ENCODE measurements at places on chromosomes 4 and X.
A peak's percentile ranks its signal among the peaks of the same experiment; 100 is the strongest.

DNA sequence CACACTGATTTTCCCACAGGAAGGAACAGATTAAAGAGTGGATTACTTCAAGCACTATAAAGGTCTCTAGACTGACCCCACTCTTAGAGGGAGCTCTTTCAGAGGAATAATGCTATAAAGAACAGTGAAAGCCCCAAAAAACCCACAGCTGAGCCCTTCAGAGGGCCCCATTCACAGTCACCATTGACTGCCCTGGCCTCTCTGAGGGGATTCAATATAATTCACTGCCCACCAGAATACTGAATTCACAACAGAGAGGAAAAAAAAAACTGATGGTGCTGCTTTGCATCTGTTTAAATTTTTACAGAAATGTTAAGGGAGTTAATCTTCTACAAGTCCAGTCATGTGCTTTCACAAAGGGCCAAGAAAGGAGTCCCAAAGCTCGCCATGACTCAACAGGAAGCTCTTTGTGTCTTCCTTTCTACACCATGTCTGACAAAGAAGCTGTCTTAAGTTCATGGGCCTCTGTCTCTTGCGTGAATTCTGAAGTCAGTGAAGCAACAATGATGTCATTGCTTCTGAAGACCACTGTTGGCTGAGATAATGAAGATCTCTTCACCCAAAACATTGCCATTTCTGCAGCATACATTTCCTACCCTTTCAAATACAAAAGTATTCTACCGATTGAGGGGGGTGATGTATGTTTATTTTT is 174.9 kb downstream of the ADAMTS3 start:
- no peak for DNase-seq

DNA sequence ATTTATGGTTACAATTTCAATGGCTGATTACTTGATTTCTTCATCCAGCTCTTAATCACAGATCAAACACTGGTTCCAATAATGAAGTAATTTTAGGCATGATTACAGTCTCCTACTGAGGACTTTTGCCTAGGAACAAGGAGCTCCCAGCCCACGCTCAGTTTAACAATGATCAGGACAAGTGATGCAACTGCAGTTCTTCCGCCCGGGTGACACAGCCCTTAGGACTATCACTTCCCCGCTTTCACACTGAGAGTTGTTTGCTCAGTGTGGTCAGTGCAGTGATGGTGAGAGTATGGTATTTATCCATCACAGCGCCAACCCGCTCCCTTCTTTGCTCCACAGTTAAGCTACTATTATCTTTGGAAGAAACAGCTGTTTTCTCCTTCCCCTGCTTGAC is 203.2 kb upstream of the MBNL3 start:
- DNase-seq = no peak

DNA sequence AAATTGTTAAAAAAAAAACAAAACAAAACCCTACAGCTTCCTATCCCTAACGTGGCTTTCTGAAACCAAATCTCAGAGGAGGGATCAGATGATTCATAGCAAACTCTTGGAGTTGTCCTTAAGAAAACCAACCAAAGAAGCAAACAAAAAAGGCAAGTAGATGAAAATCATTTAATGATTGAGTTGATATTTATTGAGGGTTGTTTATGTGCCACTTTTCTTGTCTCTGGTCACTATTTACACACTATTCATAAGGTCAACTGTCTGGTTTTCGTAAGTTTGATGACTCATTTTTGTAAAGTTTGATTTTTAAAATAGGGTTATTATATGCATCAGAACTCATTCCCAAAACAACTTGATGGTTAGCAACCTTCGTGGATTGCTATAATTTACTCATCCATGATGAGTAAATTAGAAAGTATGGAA is 133.4 kb downstream of the UNC5C start:
- peak; percentile 40 for DNase-seq

GRCh38 chrX:2434270-2435163 is 66.3 kb downstream of the DHRSX start:
- no peak for DNase-seq

GRCh38 chr4:30825008-30825770 is 105.0 kb downstream of the PCDH7 start:
- DNase-seq = no peak

GRCh38 chr4:37978248-37978924 is 18.2 kb downstream of the PTTG2 start:
- no peak for DNase-seq

DNA sequence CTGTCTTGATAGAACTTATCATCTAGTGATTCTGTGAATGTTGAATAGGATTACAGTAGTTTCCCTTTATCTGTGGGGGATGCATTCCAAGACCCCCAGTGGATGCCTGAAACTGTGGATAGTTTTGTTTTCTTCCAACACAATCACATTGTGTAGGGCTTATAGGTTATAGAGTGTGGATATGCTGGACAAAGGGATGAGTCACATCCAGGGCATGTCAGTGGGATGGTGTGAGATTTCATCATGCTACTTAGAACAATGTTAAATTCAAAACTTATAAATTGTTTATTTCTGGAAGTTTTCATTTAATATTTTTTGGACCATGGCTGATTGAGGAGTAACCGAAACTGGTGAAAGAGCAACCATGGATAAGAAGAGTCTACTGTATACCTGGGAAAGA is 432.3 kb upstream of the ATOH1 start:
- no peak for DNase-seq

DNA sequence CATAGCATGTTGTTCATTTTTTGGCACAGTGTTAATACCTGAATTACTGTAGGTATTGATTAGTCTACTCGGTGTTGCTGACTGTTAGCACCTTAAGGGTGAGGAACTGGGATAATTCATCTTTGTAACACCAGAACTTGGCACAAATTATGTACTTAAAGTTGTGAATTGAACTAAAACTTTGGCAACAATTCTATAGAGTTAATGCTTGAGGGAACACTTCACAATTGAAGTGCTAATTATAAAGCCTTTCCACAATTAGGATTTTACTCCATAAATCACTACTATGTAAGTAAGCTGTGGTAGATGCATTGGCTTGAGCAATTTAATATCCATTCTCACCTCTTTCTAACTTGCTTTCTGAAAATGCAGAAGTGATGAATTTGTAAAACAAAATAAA is 686.7 kb downstream of the PDHA2 start:
- DNase-seq = no peak

DNA sequence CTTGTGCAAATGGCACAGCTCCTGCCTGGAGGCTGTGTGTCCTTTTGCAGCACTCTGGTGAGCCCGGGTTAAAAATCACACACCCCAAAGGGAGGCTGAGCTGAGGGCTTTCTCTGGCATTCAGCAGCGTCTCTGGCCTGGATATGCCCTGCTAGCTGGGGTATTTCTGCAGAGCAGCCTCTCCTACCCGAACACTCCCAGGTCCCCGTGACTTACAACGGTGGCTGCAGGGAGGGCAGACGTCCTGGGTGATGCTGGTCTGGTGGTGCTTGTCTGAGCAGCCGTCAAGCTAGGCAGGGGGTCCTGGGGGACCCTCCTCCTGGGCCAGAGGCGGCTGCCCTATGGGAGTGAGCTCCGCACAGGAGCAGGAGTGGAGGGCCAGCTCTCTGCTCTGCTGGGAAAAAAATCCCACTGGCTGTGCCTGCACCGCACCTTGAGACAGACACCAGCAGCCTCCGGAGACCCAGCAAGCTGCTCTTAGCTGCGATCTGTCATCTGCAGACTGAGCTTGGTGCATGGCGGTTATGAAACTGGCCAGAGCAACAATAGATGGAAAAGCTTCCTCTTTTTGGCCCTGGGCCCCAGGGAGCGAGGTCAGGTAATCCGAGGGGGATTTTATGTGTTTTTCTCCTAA is 41.3 kb upstream of the ASMTL start:
- DNase-seq = no peak

- DNase-seq = no peak
Measured at GRCh38 chrX:39900777-39901170, 197.0 kb downstream of the BCOR start.

DNA sequence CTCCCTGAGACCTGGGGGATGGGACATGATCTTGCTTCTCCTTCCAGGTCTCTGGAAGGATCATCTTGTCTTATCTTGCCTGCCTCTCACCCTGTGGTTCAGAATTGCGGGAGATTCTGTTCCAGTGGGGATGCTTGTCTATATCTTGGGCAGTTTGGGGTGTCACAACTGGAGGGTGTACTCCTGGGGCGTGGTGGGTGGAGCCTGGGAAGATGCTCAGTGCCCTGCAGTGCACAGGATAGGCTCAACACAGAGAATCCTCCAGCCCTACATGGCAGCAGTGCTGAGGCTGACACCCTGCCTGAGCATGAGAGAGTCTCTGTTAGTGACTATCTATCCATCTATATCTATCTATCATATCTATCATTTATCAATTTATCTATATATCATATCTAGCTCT is 7.7 kb downstream of the P2RY8 start:
- DNase-seq = no peak

DNA sequence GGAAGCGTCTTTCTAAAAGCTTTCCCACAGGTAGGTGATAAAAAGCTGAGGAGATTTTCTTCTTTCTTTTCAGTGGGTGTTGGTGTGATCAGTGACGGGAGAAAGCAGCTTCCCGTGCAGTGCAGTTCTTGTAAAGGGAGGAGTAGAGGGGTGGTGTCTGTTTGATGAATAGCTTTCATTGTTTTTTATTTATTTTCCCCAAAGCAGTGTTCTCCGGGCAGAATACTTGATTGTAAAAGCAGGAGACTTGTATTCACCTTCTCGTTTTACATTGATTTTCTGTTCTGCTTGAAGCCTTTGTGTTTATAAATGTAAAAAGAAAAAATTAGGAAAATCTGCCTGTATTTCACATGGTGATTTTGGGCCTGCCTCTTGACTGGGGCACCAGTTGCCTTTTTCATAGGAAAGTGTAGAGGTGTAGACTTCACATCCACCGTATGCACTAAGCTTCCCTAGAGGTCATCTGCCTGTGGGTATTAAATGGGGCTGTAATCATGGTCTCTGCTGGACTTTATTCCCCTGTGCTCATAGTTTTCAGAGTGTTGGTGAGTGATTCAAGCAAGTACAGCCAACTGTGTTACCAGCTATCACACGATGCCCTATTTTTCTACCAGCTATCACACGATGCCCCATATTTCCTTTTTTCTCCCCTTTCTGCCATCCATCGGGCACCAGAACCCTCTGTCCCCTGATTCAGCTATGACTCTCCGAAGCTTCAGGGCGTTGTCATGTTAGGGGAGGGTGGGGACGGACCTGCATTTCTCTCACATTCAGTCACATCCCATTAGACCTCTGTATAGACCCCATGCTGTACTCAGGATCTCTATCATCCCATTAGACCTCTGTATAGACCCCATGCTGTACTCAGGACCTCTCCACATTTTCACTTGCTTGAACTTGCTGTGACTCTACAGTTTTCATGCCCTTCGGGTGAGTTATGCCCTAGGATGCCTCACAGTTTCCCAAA is 526.5 kb downstream of the TRIML1 start:
- DNase-seq = no peak

DNA sequence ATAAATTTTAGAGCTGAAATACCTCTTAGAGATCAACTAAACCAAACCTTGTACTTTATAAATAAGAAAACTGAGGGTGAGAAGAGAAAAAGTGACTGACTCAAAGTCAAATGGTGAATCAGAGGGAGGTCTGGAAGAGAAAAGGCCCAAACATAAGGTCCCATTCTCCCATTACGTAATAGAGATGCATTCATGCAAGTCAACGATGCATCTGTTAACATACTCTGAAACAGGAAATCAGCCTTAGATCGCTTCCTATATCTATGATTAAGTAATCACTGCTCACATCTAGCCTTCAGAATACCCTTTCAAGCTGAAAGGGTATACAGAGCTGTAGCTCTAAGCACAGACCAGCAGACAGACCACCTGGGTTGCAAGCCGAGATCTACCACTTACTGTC is 6.5 kb downstream of the RNF150 start:
- DNase-seq = no peak

DNA sequence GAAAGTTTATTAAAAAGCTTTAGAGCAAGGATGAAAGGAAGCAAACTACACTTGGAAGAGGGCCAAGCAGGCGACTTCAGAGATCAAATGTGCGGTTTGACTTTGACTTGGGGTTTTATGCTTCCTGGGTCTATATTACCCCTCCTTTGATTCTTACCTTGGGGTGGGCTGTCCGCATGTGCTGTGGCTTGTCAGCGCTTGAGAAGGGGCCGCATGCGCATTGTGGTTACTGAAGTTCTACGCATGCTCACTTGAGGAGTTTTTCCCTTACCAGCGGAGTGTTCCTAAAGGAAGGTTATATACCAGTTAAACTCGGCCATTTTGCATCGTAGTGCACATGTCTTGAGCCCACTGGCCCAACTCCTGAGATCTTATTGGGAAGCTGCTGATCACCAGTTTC is 9.9 kb downstream of the ZNF157 start:
- no peak for DNase-seq

GRCh38 chr4:146486565-146486964 is 35.2 kb downstream of the SLC10A7 start:
- no peak for DNase-seq

DNA sequence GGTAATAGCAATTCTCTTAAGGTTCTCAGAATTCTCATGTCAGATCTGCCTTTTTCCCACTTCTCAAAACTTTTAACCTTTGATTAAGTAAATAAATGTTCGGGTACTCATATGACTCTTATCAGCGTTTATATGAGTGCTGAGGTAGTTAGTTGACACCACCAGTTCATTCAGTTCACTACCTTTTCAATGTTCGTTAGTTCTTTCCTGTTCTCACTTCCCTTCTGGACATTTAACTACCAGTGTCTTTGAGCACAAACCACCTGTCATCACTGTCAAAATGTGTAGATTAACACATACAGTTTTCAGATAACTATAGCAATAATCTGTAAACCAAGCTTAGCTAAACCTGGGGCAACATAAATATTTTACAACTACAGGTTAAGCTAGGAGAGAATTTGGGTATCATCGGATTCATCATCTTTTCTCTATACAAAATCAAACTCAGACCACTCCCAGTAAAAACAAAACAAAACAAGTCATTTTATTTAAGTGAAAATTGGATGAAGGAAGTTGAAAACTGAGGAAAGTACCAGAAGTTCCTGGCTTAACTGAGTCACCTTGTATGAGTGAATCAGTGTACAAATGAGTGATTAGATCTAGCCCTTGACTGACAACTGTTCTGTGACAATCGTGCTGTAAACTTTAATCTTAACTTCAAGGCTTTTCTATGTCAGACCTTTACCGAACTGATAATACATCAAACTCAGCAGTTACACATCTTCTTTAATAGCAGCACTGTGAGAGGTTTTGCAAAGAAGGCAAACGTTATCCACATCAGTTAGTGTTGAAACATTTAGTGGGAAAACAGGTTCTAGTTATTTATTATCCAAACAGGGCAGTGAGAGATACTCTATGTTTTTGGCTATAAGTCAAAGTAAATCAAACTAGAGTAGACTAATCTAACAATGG is 41.9 kb downstream of the ARHGEF38 start:
- no peak for DNase-seq

- no peak for DNase-seq
Measured at GRCh38 chrX:1486749-1487361, 34.1 kb upstream of the ASMTL start.

- no peak for DNase-seq
Measured at GRCh38 chr4:4685810-4686795, 144.3 kb upstream of the STX18 start.

DNA sequence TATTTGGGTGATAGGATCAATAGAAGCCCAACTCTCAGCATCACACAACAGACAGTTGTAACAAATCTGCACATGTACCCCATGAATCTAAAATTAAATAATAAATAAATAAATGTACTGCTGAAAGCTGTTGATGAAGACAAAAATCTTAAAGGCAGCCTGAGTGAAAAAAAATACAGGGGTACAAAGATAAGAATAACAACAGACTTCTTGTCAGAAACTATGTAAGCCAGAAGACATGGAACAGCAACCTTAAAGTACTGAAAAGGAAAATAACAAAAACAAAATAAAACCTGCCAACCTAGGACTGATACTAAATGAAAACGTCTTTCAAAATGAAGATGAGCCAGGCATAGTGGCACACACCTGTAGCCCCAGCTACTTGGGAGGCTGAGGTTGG is 25.0 kb upstream of the PDLIM5 start:
- no peak for DNase-seq

All from HS-5 (cell line).